ENCODE measurements at places on chromosomes 2 and 18.

DNA sequence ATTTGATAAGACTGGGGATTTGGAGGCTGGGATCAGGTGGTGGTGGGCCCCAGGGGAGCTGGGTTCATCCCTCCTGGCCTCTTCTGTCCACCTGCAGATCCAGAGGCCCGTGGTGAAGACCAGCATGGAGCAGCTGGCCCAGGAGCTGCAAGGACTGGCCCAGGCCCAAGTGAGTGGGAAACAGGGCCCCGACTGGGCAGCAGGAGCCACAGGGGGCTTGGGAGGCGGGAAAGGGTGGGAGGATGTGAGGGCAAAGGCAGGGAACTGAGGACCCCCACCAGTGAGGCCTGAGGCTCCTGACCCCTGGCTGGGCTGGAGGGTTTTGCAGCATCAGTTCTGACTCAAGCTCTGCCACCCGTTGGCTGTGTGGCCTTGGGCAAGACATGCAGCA is 11.3 kb downstream of the PROM2 start:
- no peak for DNase-seq

GRCh38 chr2:201130524-201131186 is 14.7 kb downstream of the CFLAR start:
- no peak for DNase-seq

- no peak for DNase-seq
These were observed 183.7 kb downstream of the TCF4 start for GRCh38 chr18:55404136-55404830.

DNA sequence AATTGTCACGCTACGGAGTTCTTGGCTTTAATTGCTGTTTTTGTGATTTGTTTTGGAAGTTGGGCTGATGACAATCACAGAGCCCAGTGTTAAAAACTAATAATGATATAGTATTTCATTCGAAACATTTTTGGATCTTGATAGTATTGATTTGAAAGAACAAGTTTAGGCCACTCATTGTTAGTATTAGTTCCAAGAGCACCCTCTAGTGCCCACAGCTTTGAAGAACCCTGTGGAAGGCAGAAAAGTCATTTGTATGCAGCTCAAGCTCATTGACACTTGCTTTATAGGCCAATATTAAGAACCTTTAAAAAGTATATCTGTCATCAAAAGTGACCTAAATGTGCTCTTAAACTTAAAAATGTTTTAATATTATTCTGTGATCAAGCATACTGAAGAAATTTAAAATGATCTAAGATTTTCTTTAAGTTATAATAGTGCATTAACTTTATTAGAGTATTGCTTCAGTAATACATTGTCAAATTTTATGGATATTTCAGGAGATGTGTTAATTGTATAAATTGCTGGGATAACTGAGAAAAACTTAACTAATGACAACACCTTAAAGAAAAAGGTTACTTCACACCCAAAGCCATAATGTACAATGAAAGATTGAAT is 191.0 kb downstream of the GRB14 start:
- DNase-seq, result no peak

GRCh38 chr2:63301481-63301880 is 250.9 kb downstream of the OTX1 start:
- DNase-seq, result no peak

DNA sequence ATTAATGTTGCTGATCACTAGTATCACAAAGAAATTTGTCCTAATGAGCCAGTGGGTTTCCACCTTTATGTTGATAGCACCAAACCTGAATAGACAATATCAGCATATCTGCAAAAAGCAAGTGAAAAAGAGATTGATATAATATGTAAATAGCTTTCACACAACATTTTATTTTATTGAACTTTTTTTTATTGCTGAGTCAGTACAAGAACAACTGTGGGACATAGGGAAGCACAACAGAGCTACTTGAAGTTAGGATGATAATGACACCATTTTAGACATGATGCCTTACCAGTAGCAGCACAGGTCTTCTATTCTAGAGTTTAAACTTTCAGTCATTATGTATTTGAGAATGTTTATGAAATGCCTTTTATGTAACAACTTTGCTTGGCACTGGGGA is 554.1 kb upstream of the SETBP1 start:
- no peak for DNase-seq

DNA sequence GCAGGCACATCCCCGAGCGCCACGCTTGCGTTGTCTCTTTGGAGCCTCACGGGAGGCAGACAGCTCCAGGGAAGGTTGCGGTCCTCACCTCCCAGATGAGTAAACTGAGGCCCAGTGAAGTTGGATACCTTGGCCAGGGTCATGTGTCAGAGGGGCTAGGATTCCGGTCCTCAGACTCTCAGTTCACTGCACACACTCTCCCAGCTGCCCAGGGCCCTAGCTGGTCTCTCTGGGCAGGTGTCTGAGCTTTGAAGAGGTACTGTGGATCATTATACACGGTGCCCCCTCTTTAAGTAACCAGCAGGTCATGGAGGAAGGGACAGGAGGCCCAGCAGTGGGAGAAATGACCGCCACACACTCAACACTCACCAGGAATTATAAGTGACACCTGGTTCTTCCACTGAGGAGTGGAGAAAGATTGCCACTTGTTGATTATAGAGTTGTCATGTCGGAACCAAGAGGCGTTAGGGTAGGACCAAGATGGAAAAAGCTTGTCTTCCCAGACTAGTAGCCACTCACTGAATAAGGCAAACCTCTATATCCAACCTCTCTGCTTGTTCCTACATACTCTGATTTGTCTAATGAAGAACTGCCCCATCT is 588 bp downstream of the TMEM214 start:
- no peak for DNase-seq

DNA sequence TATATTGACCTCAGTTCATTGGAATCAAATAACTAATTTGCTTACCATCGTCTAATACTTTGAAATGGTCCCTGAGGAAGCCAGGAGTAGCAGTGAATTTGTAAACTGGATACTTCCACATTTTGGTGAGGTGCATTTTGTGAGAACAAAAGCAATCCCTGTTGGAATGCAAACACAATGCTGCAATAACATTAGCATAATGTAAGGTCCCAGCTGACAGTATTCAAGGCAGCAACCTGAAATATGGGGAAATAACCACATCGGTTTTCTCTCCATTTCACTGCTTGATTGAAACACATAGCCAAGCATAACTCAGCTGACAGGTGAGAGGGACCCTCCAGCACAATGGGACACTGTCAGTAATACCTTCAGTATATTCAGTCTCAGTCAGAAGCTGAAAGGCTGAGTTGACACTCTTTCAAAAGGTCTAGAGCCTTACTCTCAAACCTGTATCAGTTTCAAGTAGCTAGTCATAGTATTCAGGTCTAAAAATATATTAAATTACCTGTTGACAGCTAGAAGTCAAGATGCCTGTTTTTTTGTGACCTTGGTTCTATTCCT is 1311.9 kb upstream of the NRXN1 start:
- DNase-seq, result no peak

DNA sequence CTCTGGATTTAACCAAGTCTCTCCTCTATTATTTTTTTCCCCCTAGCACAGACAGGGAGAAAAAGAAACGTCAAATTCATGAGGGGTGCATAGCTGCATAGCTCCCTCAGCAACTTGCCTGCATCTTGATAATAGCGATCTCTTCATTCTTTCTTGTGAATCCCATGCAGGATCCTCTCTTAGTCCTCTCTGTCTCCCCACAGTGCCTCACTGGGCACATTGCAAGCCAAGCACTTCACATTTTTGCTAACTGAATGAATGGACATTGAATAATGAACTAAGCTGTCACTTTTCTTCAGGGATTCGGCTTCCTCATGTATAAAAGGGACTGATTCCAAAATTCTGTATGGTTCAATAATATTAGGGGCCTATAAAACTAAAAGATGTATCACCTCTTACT is 2.9 kb upstream of the EPB41L3 start:
- no peak for DNase-seq

GRCh38 chr2:204628926-204629712 is 83.8 kb downstream of the PARD3B start:
- DNase-seq, result no peak

DNA sequence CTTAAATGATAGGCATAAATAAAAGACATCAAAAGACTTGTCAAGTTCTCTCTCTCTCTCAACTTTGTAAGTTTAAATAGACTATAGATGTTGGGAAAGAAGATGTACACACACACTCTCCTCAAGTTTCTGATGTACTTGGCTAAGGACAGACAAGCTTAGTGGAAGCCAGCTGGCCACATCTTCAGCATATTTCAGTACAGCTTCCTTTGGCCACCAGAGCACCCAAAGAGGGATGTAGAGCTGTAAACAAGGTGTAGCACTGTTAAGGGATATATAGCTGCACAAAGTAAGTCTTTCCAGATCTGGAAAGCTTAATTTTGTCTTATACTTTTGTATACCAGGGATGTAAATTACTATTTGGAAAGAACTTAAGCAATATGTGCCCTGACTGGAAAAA is 64.3 kb upstream of the MSTN start:
- no peak for DNase-seq

DNA sequence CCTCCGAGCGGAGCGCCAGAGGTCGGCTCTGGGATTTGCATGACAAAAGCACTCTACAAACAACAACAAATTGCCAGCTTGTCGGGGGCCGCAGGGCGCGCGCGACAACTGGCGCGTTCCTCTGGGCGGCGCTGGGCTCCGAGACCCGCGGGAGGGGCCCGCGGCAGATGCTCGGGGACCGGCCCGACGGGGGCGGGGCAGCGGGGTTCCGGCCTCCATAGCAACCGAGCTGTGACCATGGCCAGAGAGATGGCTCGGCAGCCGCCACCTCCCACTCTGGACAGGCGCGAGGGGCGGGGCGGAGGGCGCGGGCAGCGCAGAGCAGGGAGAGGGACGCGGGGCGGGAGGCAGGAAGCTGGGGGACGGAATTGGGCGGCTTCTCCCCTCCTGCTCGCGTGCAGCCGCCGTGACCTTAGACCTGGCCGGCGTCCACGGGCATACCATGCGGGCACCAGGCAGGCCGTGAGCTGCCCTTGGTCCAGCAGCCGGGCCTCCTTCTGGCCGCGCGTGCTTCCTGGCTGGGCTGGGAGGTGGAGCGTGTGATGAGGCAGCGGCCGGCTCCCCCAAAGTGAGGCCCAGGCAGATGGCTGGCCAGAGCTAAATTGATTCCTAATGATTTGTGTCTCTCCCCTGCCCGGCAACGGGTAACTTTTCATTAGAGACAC is 171.5 kb downstream of the CELF4 start:
- DNase-seq, result no peak
